Panc1 (cell line): ENCODE measurements at places on chromosomes 4 and X. TPM values are rescaled to one million over a fixed set of nuclear protein-coding genes. Genes with fewer than 3 reads are reported as not detected.

AKAP4 gene
- not detected for total RNA-seq

TMEM156 gene
- 5.8 TPM for total RNA-seq

OPRPN gene
- not detected for total RNA-seq

HSD17B13 gene
- total RNA-seq = 0.13 TPM

DUX4 gene
- total RNA-seq = not detected

RBM46 gene
- total RNA-seq = not detected

RTL5 gene
- total RNA-seq = 11.0 TPM

PDE5A gene
- 114 TPM for total RNA-seq

GRCh38 chrX:124086411-124086810 lies 124.9 kb downstream of the STAG2 start:
- no peak for DNase-seq

- no peak for DNase-seq
Measured at GRCh38 chr4:55733932-55734331, 85.7 kb upstream of the EXOC1L start.

- no peak for DNase-seq
Measured at GRCh38 chrX:73214426-73215094, at the start of gene NAP1L2. Gene NAP1L2, minus strand, starts transcription at chrX:73214851. Its CDS starts 359 bp downstream, at chrX:73214492.

DNA sequence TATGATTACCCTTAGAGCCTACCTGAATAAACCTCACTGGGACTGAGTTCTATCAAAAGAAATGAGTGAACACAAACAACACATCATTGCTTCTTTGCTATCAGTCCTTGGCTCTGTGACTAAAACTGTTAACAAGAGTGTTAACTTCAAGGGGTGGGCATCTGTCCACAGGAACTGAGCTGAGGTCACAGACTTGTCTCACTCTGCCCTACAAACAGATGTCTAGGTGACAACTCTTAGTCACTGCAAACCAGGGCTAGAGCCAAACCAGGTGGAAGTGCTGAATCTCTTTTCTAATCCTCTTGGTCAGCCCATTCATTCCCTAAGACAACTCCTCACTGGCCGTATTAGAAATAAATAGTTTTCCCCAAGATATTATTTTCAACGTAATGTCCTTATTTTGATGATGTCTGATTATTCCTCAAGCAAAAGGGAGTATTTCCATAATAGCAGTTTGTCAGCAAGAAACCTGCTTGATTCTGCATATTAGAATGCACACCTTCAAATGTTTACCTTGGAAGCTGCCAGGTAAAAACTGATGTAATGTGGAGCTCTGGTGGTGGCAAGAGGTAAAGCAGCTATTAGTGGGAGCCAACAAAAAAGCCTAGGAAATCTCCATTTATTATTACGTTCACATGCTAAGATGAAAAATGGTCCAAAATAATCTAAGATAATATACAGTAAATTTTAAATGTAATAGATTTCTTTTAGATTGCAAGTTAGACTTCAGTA lies 4.0 kb downstream of the COL25A1 start:
- no peak for DNase-seq

GRCh38 chr4:186739802-186740434 lies 16.3 kb upstream of the FAT1 start:
- no peak for DNase-seq

- DNase-seq = no peak
Measured at GRCh38 chr4:7596918-7597606, 162.3 kb upstream of the PSAPL1 start.

DNA sequence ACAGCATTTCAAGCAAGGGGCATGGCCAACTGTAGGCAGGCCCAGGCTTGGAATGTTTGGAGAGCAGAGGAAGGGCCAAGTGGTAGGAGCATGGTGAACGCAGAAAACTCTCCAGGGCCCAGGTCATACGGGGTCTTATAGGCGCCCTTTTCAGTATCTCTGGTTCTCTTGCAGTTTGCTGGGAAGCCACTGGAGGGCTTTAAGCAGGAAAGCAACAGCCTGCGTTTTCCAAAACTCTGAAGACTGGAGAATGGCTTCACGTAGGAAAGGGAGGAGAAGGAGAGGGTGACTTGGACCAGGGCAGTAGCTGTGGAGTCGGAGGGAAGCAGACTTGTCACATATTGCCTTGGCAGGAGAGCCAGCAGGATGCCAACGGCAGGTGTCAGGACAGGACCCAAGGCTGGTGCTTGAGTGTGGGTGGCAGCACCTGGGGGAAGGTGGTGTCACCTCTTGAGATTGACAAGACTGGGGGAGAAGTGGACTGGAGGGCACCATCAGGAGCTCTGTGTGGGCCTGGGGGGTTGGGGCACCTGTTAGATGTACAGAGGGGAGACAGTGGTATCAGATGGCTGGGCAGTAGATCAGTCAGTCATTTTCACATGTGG lies 21.9 kb downstream of the TKTL1 start:
- no peak for DNase-seq

DNA sequence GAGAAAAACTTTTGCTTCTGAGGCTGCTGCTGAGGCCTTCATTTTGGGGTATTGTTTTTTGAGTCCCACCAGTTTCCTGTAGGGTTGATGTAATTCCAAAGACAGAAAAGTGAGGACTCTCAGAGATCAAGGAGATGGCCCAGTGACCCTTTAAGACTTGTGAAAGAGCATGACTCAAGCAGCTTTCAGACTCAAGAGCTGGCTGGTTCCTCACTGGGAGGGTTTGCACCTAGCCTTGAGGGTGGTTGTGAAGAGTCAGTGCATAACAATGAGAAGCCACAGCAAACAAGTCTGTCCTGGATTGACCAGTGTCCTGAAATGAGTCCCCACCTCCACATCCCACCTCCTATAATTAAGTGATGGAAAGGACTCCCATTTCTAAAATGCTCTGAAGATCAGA lies 89.2 kb downstream of the NHS start:
- no peak for DNase-seq

DNA sequence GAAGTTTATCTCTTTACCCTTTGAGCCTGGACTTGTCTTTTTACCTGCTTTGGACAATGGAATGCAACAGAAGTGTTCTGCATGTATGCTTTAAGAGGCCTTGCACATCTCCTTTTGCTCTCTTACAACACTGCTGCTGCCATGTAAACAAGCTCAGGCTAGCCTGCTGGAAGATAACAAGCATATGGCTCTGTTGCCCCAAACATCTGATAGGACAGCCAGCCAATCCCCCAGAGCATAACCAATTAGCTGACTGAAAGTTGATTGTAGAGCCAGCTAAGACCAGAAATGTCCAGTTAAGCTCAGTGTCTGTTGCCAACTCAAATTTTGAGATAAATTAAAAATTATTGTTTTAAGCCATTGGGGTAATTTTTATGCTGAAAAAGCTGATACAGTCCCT lies 510.6 kb upstream of the CNKSR2 start:
- DNase-seq = no peak

DNA sequence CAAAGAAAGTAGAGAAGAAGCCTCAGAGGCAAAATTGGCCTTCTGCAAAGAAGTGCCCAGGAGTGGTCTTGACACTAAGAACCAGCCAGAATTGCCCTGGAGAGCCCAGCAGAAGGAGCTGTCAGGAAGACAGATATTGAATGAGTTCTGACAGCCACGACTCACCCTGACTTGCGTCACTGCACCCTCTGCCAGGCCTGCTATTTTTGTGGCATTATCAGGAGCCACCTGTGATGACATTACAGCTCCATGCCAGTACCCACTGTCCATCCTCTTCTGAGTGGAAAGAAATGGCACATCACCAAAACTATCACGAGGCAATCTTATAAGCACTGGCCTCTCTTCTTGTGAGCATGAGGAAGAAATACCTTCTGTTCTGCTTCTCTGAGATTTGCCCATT lies 67.7 kb downstream of the SMIM20 start:
- DNase-seq = no peak

GRCh38 chr4:148025981-148026380 lies 294.1 kb downstream of the ARHGAP10 start:
- DNase-seq = no peak

GRCh38 chr4:89755220-89755619 lies 81.7 kb downstream of the SNCA start:
- no peak for DNase-seq

DNA sequence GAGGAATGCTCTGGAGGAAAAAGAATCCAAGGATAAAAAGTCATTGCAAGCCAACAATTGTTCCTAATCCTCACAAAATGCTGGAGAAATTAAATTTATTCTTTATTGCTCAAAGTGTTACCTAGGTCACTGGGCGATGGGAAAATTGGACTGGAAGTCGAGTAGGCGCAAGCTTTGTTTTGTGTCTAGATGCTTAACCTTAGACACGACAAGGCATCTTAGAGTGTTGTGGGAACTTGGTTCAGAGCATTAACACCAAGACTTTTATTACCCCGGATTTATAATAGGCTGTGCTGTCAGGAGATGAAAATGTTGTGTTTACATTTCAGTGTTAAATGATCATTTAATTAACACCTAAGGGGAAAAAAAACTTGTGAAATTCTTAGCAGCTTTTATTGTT lies 25.1 kb downstream of the SLIT2 start:
- no peak for DNase-seq

- no peak for DNase-seq
Measured at GRCh38 chrX:16112428-16112827, 10.9 kb upstream of the GRPR start.

- DNase-seq = no peak
Measured at GRCh38 chr4:97984545-97985131, 158.6 kb downstream of the STPG2 start.

DNA sequence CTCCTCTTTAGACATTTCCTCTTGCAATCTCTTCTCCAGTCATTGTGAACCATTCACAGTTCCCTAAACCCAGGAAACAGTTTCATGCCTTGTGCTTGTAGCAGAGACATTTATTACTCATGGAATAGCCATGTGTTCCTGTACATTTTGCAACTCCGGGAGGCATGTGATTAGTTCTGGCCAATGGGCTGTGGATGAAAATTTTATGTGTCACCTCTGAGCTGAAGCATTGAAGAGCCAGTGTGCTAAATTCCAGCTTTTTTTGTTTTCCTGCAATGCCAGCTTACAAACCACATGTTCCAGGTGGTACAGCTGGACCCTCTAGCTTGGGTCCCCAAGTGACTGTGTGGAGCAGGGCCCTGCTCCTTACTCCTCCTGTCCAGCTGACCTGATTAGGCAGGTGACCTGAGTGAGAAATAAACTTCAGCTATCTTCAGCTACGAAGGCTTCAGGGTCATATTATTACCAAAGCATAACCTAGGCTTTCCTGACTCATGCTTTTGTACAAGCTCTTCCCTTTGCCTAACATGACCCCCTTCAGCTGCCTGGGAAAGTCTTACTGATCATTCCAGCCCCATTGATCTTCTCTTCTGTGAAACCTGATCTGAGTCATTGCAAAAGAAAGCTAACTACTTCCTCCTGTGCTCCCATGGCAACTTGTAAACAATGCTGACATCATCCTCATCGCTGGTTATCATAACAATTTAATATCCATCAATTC lies 200.4 kb downstream of the PTTG2 start:
- no peak for DNase-seq

DNA sequence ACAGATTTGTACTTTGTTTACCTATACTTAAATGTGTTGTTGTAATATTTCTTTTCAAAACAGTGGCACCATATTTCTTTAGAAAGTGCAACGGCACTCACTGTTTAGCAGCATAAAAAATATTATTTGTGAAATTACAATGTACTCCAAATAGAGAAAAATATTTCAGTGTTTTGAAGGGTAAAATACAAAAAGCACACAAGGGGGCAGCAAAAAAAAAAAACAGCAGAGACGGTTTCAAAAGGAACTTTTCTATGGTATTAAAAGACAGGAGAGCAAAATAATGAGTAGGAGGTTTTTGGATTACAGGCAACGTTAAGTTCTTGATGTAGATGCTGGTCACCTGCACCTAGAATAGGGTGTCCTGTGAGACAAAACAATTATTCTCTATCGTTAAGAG lies 2.0 kb downstream of the NUDT11 start:
- no peak for DNase-seq

- no peak for DNase-seq
Measured at GRCh38 chr4:123676071-123676889, 279.7 kb downstream of the SPRY1 start.

- no peak for DNase-seq
Measured at GRCh38 chr4:139256349-139256748, 23.7 kb downstream of the MGARP start.

DNA sequence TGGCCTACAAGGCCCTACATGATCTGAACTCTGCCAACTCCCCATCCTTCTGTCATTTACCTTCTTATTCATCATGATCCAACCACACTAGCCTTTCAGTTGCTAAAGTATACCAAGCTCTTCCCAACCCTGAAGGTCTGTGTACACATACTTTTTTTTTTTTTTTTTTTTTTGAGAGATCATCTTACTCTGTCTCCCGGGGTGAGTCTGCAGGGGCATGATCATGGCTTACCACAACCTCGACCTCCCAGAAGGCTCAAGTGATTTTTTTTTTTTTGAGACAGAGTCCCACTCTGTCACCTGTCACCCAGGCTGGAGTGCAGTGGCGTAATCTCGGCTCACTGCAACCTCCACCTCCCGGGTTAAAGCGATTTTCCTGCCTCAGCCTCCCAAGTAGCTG lies 5.9 kb upstream of the UTP14A start:
- DNase-seq = no peak

DNA sequence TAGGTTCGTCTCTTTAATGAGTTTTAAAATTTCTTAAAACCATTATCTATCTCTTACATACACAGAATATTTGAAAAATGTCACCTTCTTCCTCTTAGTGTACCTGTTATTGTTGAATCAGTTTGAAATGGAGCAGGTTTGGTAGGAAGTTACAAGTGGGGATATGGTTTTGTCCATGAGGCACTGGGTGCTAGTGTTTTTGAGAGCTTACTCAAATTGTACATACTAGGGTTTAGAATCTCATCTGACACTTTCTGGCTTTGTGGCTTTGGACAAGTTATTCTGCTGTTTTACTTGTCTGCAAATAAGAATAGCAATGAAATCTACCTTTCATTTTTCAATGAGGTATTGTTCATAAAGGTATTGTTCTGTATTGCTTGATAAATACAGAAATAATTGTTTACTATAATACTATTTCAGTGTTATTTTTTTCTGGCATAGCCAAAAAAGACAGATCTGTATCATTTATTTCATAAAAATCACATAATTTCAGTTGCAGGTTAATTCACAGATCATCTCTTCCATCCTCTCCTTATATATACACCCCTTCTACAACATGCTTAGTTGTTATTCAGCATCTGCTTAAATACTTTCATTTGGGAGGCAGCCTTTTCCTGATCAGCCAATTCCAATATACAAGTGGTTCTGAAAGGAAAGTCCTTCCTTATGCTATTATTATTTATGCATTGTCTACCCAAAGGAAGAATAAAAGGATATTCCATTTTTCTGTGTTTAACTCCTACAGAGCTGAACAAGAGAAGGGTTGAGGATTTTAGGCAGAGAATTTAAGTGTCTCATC lies 13.3 kb downstream of the NCAPG start:
- no peak for DNase-seq

- no peak for DNase-seq
Measured at GRCh38 chr4:125254106-125254505, 60.6 kb upstream of the FAT4 start.

DNA sequence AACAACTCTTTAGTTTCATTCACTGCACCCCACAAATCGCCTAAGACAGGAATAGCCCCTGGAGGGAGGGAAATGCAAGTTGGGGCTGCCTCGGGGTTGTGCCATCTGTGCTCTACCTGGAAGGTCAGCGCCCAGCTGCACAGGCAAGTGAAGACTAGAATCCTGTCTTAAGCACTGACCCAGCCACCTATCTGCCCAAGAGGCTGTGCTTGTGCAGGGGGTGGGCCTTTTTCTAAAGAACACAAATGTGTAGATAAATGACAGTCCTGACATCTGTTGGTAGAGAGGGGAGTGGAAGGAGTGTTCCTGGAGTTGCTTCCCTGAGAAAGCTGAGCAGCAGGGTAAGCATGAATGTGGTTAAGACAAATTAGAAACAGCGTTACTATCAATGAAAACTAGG lies 15.7 kb downstream of the ZNF518B start:
- no peak for DNase-seq
